ENCODE measurements at places on chromosomes 4 and X. TPM values are rescaled to one million over a fixed set of nuclear protein-coding genes. Genes with fewer than 3 reads are reported as not detected.

GRCh38 chrX:23559975-23560374 lies 107.3 kb upstream of the PRDX4 start:
- DNase-seq: no peak

GRCh38 chr4:27894951-27895350 lies 1034.3 kb downstream of the STIM2 start:
- no peak for DNase-seq

- no peak for DNase-seq
These were observed 74.0 kb upstream of the GC start for GRCh38 chr4:71857713-71858451.

DNA sequence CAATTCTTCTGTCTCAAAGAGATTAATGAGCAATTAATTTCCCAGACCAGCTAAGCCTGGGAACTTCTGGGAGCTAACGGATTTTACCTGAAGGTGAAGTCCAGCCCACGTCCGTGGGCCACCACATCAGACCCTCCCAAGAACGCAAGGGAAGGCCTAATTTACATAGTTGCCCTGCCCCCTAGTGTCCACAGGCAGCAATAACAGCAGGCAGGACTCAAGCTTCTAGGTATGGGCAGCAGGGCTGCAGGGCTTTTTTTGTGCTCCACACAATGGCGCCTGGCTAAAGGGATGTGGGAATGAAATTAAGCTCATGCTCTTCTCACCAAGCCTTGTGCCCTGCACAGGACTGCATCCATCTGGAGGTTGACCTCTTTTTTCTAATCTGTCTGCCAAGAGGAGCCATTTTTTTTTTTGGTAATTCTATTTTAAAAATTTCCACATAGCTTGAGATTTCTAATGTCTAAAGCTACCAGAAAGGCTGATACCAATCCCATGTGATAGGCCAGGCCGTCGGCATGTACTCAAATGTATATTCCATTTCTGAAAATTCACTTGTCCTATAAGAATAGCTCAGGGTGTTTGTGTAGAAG lies 111.9 kb upstream of the TMEM164 start:
- DNase-seq: peak; percentile 33

DNA sequence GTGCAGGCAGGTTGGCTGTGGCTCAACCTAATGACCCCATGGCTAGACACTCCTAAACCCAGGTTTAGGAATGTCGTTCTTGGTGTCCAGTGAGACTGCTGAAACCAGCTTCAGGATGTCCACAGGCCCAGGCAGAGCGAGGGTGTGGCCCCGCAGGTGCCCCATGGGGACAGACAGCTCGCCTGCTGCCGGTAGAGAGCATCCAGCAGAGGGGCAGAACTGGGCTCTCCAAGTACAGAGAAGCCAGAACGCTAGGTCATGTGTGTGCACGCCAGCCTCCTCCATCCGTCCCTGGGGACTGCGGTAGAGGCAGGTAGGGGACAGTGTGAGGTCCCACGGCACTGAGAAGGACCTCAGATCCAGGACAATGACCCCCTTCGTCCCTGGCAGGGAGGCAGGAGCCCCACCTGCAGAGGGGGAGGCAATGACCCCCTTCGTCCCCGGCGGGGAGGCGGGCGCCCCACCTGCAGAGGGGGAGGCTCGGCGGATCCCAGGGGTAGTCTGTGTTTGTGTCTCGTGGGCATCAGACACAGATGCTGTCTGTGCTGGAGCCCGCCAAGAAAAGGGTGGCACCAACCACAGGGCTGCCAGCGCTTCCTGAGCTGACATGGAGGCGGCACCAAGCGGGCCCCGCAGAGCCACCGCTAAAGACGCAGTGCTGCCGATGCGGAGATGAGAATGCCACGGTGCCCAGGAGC lies 118.4 kb downstream of the FAM53A start:
- DNase-seq: no peak

DUX4 gene
- total RNA-seq: not detected
